Activated naive CD8-positive, alpha-beta T cell treated with anti-CD3 and anti-CD28 coated beads for 36 hours (primary cell): ENCODE measurements at places on chromosomes 4 and X. TPM values are rescaled to one million over a fixed set of nuclear protein-coding genes. Genes with fewer than 3 reads are reported as not detected.

Gene GABRG1
- total RNA-seq, result not detected

Gene SPIN2A
- 0.30 TPM for total RNA-seq

Gene MAMLD1
- 0.91 TPM for total RNA-seq

Gene PLAC8
- total RNA-seq, result 132 TPM

Gene SLC16A2
- total RNA-seq, result 0.68 TPM

Gene CEP135
- 16.6 TPM for total RNA-seq

Gene LDB2
- total RNA-seq, result not detected

Gene ALB
- total RNA-seq, result not detected

Gene NCBP2L
- not detected for total RNA-seq

- peak; percentile 33 for DNase-seq
These were observed 141.1 kb downstream of the MAML3 start for GRCh38 chr4:140012688-140013486.

DNA sequence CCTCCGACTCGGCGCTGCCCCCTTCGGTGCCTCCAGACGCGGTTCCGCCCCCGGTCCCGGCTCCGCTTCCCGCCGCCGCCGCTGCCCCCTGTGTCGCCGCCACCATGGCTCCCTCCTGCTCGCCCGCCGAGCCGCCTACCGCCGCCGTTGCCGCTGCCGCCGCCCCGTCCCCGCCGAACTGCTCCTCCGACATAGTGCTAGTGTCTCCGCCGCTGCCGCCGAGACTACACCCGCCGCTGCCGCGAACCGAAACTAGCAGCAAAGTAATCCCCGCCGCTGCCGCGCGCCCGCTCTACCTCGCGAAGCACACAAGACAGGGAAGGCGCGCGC is 340 bp downstream of the HNRNPD start:
- no peak for DNase-seq

- no peak for DNase-seq
These were observed 28.9 kb upstream of the WDFY3 start for GRCh38 chr4:84995386-84995785.

- DNase-seq, result no peak
These were observed 55.5 kb downstream of the SPANXN4 start for GRCh38 chrX:143081231-143081630.

GRCh38 chr4:177108708-177109107 is 201.0 kb upstream of the NEIL3 start:
- DNase-seq, result no peak

- no peak for DNase-seq
These were observed 62.4 kb downstream of the LIMCH1 start for GRCh38 chr4:41600243-41600912.

- no peak for DNase-seq
These were observed at the start of gene TREX2 for GRCh38 chrX:153445856-153446635. TREX2 (minus strand) TSS chrX:153446056; CDS start chrX:153445430, 626 bp downstream.

- DNase-seq, result no peak
These were observed 298.3 kb upstream of the AGA start for GRCh38 chr4:177740563-177740962.

- no peak for DNase-seq
These were observed 20.0 kb upstream of the CAMK2D start for GRCh38 chr4:113781439-113782040.

DNA sequence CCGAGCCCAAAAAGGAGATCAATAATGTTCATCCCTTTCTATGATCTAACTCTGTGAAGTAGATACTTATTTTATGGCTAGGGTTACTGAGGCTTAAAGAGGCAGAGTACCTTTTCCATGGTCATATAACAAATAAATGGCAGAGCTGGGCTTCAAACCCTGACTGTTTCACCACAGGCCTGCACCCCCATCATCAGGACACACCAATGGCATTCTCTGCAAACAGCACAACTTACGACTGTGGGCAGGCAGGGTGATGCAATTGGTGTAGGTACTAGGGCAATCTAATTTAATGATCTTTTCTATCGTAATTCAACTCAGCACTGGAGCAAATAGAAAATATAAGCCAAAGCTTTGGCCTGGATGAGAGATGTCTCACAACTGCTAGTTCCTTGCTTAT is 118.8 kb upstream of the CBR4 start:
- DNase-seq, result no peak

GRCh38 chr4:158809611-158810486 is 41.0 kb downstream of the FNIP2 start:
- peak; percentile 5 for DNase-seq
